ENCODE measurements at places on chromosomes 11 and 22. TPM values are rescaled to one million over a fixed set of nuclear protein-coding genes. Genes with fewer than 3 reads are reported as not detected.

GVQW3 gene
- 8.1 TPM for total RNA-seq

FAT3 gene
- 24.4 TPM for total RNA-seq

TRIM49C gene
- total RNA-seq, result not detected

KDM4E gene
- not detected for total RNA-seq

Measured in H1 (cell line).